ENCODE measurements at places on chromosomes 1 and 21.
A peak's percentile ranks its signal among the peaks of the same experiment; 100 is the strongest.

DNA sequence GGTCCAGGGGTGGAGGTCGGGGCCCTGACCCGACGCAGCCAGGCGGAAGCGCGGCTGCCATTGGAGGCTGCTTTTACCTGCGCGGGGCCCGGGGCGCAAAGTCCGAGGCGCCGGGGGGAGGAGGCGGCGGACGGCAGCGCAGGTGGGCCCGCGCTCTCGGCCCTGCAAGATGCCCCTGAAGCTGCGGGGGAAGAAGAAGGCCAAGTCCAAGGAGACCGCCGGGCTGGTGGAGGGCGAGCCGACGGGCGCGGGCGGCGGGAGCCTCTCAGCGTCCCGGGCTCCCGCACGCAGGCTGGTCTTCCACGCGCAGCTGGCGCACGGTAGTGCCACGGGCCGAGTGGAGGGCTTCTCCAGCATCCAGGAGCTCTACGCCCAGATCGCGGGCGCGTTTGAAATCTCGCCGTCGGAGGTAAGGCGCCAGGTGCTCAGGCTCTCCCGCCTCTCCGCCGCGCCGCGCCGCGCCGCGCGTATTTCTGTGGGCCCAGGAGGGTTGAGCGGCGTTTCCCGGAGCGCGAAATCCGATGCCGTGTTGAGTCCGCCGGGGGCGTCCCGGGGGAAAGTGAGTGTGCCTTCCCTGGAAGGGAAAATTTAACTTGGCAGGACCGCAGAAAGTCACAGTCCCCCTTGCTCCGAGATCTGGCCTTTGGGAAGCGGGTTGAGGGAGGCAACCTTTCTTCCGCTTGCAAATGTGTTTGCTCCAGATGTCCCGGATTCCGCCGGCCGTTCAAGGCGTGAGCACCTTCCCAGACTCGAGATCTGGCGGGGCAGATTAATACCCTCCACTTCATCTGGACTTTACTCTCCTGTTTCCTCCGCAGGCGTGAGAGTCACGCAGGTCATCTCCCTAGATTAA, at the start of gene GIPC2:
Gene GIPC2 (plus strand): TSS at position 41 of the 853 bp plus-strand sequence. CDS start 129 bp downstream, at position 170.
- DNase-seq: peak; percentile 4

DNA sequence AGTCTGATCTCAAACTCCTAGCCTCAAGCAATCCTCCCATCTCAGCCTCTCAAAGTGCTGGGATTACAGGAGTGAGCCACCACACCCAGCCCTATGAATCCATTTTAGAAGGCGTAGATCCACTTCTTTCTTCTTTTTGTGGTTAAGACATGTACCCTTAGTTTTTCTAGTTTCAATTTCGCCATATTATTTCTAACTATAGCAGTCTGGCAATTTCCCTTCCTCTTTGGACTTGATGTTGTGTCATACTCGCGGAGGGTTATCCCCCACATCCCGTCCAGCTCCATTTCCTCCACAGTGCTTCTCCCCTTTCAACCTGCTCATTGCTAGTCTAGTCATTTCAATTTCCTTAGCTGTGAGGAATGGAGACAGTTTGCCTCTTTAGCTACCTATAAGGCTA, 5.2 kb upstream of the LRRC8D start:
- no peak for DNase-seq

GRCh38 chr21:35400233-35400939, 351.3 kb upstream of the RUNX1 start:
- peak; percentile 34 for DNase-seq

GRCh38 chr21:42414928-42415769, 11.4 kb downstream of the UBASH3A start:
- DNase-seq: peak; percentile 76

GRCh38 chr1:999725-1000356, at the start of gene HES4:
Gene HES4 (minus strand): TSS chr1:1000097. CDS start chr1:999973, 124 bp downstream.
- peak; percentile 31 for DNase-seq

DNA sequence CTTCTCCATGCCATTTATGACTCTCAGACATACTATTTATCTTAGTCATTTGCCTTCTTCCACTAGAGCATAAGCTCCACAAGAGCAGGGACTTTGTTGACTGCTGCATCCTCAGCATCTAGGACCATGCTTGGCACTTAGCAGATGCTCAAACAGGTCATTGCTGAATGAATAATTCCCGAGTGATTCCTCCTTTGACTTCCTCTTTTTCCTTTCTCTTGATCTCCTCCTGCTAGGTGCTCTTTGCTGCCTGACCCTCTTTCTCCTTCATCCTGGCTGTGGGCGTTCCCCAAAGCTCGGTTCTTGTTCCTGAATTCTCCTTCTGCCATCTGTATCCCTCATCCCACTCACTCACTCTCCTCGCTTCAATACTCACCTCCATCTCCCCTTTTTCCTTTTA, 23.5 kb downstream of the SYT6 start:
- DNase-seq: no peak

DNA sequence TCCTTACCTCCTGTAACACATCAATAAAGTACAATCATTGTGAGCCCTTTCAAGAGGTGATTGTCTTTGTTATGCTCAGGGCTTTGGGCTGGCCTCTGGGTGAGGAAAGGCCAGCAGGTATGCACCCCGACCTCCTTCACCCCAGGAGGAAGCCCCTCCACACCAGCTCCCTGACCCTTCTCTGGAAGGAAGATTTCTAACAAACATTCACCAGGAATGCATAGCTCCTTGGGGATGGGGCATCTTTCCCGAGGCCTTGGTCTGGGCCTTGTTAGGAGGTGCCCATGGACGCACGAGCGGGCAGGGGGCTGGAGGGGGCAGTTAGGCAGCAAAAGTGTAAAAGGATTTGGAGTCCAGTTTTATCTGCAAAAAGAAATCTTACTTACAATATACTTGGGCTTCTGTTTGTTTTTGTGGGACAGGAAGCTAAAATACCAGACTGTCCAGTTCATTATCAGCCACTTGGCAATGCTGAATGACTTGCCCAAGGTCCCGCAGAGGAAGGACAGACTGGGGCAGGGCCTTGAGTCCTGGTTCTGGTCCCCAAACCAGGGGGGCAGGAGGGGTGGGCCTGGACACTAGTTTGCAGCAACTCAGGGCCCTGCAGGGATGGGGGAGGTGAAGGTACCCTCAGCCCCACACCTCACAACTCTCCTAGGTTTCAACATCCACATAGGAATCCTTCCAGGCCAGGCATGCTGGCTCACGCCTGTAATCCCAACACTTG, 10.1 kb downstream of the ZC3H12A start:
- no peak for DNase-seq

- DNase-seq: no peak
These were observed 28.6 kb upstream of the ZNF496 start for GRCh38 chr1:247360116-247360898.

DNA sequence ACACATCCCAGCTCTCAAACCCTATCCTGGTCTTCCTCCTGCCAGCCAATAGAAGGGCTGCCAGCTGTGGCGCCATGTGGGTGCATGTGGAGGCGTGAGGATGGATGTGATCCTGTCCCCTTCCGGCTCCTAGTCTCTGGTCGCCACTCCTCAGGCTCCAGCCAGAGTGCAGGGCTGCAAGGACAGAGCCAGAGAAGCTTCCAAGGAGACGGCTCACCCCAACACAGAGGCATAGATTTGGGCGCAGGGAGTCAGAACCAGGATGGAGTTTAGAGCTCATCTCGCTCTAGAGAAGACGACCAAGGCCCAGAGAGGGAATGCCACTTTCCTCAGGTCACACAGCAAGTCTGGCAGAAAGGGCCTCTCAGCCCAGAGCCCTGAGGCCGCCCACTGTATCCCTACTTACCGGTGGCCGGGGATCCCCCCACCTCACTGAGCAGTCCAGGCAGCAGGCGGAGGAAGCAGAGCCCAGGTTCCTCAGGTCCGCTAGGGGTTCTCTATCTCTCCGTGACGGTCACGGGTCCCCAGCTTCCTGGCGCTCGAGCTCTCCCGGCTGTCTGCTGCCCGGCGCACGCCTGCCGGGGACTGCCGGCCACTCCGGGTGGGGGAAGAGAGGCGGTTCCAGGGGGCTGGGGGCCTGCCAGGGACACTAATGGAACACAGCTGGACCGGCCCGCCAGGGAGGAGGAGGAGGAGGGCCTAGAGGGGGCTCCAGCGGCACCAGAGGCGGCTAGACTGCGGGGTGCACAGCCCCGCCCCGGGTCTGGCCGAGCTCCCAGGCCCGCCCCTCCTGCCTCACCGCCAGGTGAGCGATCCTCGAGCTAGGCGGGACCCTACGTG, at the start of gene COL16A1:
Gene COL16A1 (minus strand): TSS at position 587 of the 840 bp plus-strand sequence. CDS start 1,824 bp downstream, outside the sequence.
- DNase-seq: no peak

GRCh38 chr1:31364561-31365250, 8.2 kb downstream of the FABP3 start:
- no peak for DNase-seq

GRCh38 chr21:37683396-37684114, 232.7 kb downstream of the KCNJ6 start:
- no peak for DNase-seq

GRCh38 chr21:38266732-38267131, 9.9 kb downstream of the KCNJ15 start:
- no peak for DNase-seq

DNA sequence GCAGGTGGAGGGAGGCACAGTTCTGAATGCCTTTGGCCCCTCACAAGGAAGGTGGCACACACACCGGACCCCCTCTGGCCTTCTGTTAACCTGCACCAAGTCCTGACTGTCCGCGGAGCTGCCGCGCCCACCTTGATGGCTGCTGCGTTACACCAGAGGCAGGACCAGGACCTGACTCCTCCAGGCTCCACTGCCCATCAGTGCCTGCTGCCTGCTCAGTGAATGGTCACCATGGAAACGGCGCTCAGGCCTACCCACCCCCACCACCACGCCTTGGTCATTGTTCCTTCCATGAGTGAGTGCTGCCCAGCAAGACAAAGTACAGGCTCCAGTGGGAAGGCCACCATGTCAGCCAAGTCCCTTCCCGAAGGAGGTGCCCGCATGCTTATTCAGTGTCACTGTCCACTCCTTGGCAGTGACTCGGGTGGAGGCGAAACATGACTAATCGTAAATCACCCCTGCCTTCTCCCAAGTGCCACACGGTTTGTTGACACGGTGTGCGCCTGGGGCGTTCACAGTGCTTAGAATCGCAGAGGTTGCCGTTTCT, 57.3 kb downstream of the SLC37A1 start:
- DNase-seq: no peak

DNA sequence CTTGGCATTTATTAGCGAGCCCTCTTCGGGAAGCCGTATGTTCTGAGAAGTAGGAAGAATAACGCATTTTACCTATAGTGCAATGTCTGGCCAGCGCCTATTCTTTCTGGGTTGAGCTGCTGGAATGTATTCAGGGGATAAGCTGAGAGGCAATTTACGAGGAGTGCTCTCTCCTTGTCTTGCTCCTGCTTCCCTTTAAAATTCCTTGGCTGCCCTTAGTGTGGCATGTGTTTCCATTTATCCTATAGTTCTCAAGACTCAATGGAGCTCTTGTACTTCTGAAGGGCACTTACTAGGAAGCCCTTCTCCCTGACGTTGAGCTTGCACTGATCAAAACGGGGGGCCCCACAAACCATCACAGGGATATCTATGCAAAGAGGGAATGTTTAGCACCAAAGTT, 364.6 kb downstream of the DISC1 start:
- DNase-seq: no peak
